ENCODE measurements at places on chromosomes 6 and 20.
A peak's percentile ranks its signal among the peaks of the same experiment; 100 is the strongest.

DNA sequence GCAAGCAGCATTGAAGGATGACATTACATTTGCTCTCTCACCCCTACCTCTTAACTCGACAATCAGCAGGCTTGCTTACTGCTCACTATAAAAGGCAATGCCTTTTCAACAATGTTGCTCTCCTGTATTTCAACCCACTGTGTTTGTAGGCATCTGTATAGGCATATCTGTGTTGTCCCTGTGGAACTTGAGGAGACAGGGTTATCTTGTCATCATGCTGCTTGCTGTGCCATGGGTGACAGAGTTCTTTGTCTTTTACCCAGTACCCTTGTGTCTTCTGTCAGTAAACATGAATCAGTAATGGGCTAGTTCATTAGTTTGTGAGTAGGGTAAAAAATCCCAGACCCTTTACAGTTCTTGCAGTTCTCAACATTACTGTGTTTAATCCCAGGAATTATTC lies 25.2 kb downstream of the PHF3 start:
- DNase-seq, result no peak

GRCh38 chr6:448296-449056 lies 56.9 kb downstream of the IRF4 start:
- no peak for DNase-seq

- DNase-seq, result no peak
Measured at GRCh38 chr6:134293659-134294161, 24.2 kb downstream of the SGK1 start.

GRCh38 chr6:30839671-30840070 lies 44.6 kb upstream of the DDR1 start:
- DNase-seq, result no peak

GRCh38 chr6:109791301-109791700 lies 100.2 kb downstream of the FIG4 start:
- DNase-seq, result no peak

DNA sequence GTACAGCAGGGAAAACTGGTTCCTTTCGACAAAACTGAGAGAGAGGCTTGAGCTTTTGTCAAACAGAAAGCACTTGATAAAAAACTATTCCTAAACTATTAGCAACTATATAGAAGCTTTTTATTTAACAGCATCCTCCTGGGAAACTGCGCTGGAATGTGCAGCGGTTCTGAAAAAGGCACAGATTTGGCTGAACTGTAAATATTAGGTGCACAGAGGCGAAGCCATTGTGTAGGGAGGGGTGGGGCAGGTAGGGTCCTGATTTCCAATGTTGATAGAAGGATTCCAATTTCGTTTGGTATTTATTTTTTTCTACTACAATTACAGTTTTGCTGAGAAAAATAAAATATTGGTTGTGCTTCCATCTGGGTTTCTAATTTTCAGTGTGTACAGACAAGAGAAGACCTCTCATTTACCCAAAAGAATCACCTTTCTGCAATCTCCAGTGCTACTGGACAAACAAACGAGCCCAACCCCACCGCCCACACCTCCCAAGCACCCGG lies 698 bp upstream of the SH3BGRL2 start:
- DNase-seq, result no peak

GRCh38 chr20:38812709-38813573 lies 7.4 kb downstream of the PPP1R16B start:
- DNase-seq, result no peak

GRCh38 chr6:29976588-29977424 lies 34.5 kb downstream of the HLA-A start:
- peak; percentile 59 for DNase-seq

- DNase-seq, result no peak
Measured at GRCh38 chr20:24604966-24605665, 135.7 kb downstream of the SYNDIG1 start.

DNA sequence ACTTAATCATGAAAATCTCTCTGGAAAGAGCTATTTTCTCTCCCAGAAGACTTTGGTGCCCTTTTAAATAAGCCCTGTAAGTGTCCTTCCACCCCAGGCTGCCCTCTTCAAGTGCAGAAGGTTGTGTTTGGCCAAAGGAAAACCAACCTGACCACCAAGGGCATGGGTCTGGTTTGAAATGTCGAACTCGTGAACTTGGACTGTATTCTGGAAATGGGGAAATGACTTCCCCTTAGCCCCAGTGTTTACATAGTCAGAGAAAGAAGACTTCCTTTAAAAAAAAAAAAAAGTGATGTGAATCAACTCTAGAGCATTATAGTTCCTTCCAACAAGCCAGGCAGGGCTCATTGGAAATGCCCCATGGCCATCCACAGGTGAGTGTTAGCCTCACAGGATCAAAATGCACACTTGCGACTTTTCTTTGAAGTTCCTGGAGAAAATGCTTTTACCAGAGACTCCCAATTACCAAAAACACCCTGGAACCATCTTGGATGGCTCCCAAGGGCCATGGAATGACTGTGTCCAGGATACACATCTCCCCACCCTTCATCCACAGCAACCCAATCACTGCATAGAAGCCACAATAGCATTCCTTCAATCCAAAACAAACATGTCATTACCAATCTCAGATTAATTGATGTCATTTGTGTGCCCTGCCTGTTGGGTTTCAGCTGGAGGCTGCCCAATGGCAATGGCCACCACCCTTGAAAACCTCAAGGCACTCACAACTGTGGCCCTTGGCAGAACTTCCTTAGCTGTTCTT lies 133.8 kb downstream of the CLIC5 start:
- DNase-seq, result no peak

DNA sequence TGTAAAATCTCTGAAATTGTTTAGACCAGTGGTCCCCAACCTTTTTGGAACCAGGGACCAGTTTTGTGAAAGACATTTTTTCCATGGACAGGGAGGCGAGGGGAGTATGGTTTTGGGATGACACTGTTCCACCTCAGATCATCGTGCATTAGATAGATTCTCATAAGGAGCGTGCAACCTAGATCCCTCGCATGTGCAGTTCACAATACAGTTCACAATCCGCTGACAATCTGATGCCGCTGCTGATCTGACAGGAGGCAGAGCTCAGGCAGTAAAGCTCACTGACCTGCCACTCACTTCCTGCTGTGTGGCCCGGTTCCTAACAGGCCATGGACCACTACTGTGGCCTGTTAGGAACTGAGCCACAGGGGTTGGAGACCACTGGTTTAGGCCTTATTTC lies 115.2 kb downstream of the EPM2A start:
- DNase-seq, result no peak

- DNase-seq, result no peak
Measured at GRCh38 chr6:117451671-117452070, 25.9 kb upstream of the ROS1 start.

DNA sequence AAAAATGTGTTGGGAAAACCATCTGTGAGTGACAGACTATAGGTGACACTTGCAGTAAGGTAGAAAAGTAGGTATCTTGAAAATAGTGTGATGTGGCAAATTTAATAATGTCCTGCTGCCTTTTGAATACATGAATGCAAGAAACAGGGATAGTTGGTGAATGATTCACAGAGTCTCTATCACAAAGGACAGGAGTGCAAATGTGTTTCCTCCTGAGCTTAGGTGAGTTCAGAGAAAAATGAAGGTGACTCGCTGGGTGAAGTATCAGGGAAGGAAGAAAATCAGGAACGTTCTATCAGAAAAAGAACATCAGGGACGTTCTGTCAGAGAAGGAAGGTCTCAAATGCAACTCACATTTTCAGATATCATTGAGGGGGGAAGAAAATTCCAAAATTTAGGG lies 557.8 kb upstream of the SLC35B3 start:
- DNase-seq, result no peak

DNA sequence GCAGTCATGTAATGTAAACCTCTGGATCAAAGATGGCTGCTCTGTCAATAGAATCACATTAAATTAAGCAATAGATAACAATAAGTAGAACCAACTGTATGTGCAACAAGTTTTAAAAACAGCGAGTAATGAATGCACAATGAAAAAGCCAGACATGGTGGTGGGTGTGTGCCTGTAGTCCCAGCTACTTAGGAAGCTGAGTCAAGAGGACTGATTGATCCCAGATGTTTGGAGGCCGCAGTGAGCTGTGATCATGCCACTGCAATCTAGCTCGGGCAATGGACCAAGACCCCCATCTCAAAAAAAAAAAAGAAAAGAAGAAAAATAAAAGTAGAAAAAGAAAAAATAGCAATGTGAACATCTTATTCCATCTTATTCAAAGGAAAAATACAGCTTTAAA lies 558.7 kb upstream of the MMS22L start:
- no peak for DNase-seq

- DNase-seq, result no peak
Measured at GRCh38 chr6:132927713-132928112, 113.3 kb downstream of the RPS12 start.

- no peak for DNase-seq
Measured at GRCh38 chr6:51141080-51141479, 322.4 kb downstream of the TFAP2B start.

- DNase-seq, result no peak
Measured at GRCh38 chr6:27679308-27679963, 206.5 kb upstream of the ZNF184 start.

DNA sequence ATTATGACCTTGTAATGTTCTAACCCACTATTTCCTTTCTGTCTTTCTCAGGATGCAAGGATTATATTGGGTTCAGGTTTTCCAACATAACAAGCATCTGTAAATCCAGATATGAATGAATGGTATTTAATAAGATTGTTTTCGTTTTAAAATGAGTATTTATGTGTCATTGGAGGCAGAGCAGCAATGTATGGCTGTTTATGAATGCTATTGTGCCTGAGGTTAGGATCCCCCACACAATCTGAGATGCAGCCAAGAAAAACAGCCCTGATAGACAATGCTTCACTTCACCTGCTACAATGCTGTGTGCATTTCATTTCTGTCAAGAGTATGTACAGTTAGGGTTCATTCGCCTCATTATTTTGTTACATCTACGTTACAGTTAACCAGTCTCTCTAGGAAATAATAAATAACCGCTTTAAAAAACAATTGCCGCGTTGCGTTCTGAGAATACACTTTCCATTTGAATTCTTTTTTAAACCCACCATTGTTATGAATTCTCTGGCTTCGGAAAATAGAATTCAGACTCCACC lies 19.6 kb downstream of the TFAP2A start:
- peak; percentile 41 for DNase-seq

DNA sequence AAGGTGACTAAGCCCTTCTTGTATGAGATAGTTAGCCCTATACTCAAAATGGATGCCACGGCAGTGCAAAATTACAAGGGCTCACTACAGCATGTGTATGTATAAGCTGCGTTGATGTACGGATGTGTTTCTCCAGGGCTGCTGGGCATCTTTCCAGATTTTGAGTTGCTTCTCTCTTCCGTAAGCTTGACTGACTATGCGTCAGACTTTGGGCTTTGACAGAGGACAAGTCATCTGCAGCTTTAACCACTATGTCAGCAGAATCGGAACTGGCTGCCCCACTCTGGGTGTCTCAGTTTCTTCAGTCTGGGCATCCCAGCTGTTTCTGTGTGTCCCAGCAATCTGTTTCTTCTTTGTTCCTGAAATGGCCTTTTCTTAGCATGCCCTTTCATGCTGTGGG lies 241.6 kb downstream of the BTBD3 start:
- no peak for DNase-seq

GRCh38 chr6:26268659-26269402 lies 96.2 kb upstream of the BTN3A2 start:
- no peak for DNase-seq

DNA sequence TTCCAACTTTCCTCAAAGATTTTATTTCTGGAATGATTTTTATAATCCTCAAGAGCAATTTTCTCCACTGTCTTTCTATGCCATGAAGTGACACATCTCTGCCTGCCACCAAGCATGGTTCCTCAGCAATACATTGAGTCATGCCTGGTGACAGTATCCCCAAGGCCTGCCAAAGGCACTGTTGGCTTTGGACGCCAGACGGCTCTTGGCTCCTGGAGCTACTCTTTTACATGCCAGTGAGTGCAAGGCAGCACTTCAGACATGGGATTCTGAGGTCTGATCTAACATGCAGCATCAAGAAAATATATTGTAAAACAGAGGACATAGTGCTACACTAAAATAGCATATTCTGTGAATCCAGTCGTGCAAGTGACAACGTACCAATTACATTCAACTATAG lies 20.1 kb upstream of the PLEKHG1 start:
- no peak for DNase-seq

DNA sequence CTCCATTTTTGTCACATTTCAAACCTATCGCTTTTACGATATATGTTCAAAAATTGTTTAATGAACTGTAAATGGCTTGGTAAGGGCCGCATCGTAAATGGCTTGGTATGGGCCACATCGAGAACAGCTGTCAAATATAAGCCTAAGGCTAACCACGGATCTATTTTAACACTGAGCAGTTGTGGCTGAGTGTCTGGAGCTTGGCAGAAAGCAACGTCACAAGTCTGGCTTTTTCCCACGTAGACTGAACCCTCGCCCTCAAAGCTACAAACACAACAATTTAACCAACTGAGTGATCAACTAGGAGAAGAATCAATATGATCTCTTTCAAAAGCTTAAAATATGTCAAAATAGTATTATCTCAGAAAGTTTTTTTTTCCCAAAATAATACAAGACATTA lies 71.4 kb upstream of the PRSS16 start:
- peak; percentile 73 for DNase-seq

- no peak for DNase-seq
Measured at GRCh38 chr6:37675100-37675499, 22.6 kb downstream of the MDGA1 start.

GRCh38 chr6:163826629-163827028 lies 412.1 kb downstream of the QKI start:
- DNase-seq, result no peak

GRCh38 chr20:326645-327185 lies 1.4 kb downstream of the SOX12 start:
- DNase-seq, result no peak

- DNase-seq, result peak; percentile 73
Measured at GRCh38 chr20:45429618-45430017, 13.7 kb downstream of the PIGT start.

- DNase-seq, result no peak
Measured at GRCh38 chr6:127858727-127859391, 42.0 kb downstream of the THEMIS start.

DNA sequence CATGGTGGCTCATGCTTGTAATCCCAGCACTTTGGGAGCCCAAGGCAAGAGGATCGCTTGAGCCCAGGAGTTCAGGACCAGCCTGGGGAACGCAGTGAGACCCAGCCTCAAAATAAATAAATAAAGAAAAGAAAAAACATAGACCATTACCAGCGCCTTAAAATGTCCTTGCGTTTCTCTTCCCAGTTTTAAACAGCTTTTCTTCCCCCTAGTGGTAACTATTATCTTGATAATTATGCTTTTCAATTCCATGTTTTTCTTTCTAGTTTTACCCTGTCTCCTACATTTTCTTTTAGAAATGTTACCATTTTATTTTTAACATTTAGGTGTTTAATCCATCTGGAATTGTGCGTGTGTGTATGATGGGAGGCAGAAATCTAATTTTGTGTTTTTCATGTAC lies 24.4 kb downstream of the DNAH8 start:
- no peak for DNase-seq

All from foreskin melanocyte (primary cell).